ENCODE measurements at places on chromosomes 12 and 14.

GRCh38 chr12:91100906-91101305 is 10.4 kb downstream of the LUM start:
- no peak for DNase-seq

- no peak for DNase-seq
Measured at GRCh38 chr14:104392001-104392395, 187.6 kb upstream of the C14orf180 start.

GRCh38 chr12:14902465-14902864 is 16.8 kb upstream of the MGP start:
- no peak for DNase-seq

DNA sequence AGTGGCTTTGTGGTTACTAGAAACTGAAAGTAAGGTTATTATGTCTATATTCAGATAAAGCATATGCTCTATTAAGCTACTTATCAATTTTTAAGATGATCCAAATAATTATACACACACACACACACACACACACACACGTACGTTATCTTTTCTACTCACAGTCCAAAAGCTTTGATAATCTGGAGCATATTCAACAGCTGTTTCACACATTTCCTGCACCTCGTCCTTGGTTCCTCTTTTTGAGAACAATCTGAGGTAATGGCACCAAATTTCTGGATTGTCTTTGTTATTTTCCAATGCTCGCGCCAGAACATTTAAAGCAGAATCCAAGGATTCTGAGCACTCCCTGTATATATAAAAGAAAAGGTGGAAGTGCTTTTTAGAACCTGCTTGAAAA is 37.5 kb downstream of the ZFC3H1 start:
- DNase-seq: no peak

- DNase-seq: no peak
Measured at GRCh38 chr14:24197056-24197450, 1.8 kb upstream of the TM9SF1 start.

GRCh38 chr14:90499121-90499520 is 102.3 kb downstream of the CALM1 start:
- DNase-seq: no peak

All from thymus (tissue), 14 donors.